Natural killer cell treated with Interleukin-12 subunit alpha and Interleukin-12 subunit beta and Interleukin-15 and Interleukin-18, amount 100 ng/mL, for 72 hours (primary cell): ENCODE measurements at places on chromosomes 4 and X.

DNA sequence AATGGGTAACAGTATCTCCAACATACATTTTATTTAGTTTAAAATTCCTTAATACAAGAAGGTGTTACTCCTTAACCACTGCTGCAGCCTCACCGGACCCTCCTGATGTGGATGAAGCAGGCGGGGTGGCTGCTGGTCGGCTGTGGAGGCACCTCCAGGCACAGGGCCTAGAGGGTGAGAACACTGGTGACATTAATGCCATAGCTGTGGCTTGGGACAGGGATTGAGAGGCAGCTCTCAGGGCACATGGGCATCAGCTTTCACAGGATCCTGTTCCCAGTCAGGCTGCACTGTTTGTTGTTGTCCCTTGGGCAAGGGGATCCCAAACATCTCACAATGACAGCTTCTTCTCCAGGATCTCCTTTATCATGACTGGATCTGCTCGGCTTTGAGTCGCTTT, 90.0 kb downstream of the GATB start:
- no peak for DNase-seq

- no peak for DNase-seq
These were observed 82.0 kb downstream of the ANOS1 start for GRCh38 chrX:8649969-8650368.

DNA sequence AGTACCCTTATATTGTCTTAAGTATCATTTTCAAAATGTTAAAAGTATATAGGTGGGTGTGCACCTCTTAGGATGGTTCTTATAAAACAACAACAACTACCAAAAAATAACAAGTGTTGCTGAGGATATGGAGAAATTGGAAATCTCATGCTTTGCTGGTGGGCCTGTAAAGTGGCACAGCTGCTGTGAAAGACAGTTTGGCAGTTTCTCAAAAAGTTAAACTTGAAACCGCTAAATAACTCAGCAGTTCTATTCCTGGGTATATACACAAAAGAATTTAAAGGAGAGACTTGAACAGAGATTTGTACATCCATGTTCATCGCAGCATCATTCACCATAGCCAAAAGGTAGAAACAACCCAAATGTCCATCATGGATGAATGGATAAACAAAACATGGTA, 65.5 kb downstream of the HAND2 start:
- no peak for DNase-seq

- no peak for DNase-seq
These were observed 54.6 kb upstream of the ANK2 start for GRCh38 chr4:112994732-112995464.

GRCh38 chr4:80390178-80390577, 54.6 kb downstream of the CFAP299 start:
- no peak for DNase-seq

- DNase-seq, result no peak
These were observed 314.5 kb downstream of the GPAT3 start for GRCh38 chr4:83850435-83850834.
